ENCODE measurements at places on chromosomes 3 and 15.

DNA sequence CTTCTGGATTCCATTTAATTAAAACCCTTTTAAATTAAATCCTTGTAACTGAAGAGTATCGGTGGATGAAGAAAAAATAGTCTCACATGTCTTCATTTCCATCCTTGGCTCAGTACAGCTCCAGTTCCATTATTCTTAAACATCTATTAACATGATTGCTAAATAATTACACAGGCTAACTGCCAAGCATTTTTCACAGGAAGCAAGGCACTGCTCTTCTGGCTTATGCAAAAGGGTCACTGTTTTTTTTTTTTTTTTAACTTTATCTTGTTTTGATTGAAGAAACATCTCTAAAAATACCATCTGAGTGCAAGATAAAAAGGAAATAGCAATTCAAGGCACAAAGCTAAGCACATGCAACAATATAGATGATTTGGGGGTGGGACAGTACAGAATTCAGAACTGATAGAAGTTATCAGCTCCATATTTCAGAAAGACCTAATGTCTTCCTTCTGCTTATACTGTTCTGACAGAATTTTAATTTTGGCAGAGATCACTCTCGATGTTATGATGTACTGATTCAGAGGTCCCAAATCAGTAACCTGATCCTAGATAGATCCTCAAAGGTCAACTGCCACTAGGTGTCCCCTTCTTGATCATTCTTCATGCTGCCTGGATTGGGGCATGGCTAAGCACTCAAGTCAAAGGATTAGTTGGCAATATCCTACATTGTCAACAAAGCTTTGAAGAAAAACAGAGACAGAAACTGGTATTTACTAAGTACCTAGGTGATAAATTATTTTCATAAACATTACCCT, 57.8 kb upstream of the ACTC1 start:
- DNase-seq = no peak

DNA sequence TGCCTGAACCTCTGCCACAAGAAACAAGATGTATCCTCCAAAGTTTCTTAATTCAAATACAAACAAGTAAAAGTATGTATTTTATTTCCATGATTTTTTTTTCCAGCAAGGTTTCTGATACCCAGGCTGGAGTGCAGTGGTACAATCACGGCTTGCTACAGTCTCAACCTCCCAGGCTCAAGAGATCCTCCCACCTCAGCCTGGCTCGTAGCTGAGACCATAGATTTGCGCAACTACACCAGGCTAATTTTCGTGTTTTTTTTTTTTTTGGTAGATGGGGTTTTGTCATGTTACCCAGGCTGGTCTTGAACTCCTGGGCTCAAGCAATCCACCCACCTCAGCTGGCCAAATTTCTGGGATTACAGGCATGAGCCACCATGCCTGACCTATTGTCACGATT, 12.2 kb upstream of the VEPH1 start:
- DNase-seq = no peak

DNA sequence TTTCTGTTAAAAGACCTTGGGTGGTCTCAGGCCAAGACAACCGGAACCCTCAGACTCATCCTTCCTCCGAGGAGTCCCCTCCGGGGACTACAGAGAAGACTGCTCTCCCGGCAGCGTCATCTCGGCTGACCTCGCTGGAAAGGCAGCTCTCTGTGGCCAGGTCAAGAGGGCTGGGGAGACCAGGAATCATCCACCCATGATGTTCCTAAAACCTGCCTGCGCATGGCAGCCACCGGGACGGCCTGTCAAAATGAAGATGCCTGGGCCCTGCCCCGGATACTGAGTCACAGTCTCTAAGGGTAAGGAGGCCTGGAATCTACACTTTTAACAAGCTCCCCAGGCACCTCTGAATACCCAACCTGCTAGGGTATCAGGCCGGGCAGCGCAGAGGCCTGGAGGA, 78.6 kb downstream of the RPN1 start:
- no peak for DNase-seq

DNA sequence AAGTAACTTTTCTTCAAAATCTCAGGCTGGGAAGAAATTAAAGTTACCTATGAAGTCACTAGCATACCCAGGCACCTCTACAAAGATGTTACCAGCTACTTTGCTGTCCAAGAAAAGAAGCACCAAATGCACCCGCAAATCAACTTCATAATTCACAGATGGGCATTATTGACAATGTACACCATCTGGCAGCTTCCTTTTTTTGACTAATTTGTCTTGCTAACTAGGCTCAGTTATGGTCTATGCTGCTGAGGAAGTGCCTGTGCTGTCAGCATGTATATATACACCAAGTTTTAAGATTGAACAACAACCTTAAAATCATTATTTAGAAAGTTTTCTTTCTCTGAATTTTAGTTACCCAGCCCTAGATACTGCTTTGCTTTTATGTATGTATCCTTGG, 93.8 kb downstream of the NSUN3 start:
- no peak for DNase-seq

GRCh38 chr3:194285024-194285849, 65.9 kb downstream of the CPN2 start:
- DNase-seq = no peak

GRCh38 chr3:150960708-150961684, 11.5 kb downstream of the CLRN1 start:
- no peak for DNase-seq

- no peak for DNase-seq
Observed at GRCh38 chr3:73236867-73237266, 175.4 kb downstream of the EBLN2 start.

GRCh38 chr15:49155834-49156627, 632 bp upstream of the COPS2 start:
- DNase-seq = no peak

- DNase-seq = no peak
Observed at GRCh38 chr3:125054449-125055329, 1.1 kb downstream of the HEG1 start.

- no peak for DNase-seq
Observed at GRCh38 chr15:85639752-85640381, 154.9 kb downstream of the KLHL25 start.

- DNase-seq = no peak
Observed at GRCh38 chr3:45612918-45613602, 18.5 kb downstream of the LIMD1 start.

- DNase-seq = no peak
Observed at GRCh38 chr15:72285402-72285801, 13.0 kb upstream of the PARP6 start.

DNA sequence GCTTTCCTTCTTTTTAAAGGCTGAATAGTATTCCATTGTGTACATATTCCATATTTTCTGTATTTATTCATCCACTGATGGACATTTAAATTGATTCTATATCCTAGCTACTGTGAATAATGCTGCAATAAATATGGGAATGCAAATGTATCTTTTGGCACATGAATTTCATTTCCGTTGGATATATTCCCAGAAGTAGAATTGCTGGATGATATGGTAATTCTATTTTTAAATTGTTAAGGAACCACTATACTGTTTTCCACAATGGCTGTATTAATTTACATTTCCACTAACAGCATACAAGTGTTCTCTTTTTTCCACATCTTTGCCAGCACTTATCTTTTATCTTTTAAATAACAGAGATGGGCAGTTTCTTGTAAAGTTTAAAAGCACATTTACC, 302.7 kb downstream of the CTNNB1 start:
- DNase-seq = no peak

DNA sequence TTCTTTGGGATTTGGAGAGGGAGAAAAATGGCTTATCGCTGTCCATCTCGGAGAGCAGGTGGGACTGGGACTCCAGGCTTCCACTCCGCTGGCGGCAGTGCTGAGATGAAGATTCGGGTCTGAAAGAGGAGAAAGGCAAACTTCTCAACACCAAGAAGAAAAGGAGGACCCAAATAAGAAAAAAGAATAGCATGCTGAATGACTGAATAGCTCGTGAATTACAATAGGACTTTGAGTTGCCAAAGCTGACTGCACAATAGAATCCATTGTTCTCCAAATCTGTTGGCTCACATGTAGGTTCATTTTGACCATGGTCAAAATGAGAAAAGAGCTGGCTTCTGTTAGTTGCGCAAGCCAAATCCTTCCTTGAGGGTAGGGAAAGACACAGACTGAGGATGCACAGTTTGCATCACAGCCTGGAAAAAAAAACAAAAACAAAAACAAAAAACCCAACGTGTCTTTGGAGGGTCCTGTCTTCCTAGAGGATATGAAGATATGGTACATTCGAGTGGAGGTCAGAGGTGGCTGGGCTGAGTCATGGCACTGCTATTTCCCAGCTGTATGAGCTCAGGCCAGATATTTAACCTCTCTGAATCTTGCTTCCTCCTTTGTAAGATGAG, 59.3 kb upstream of the LMOD3 start:
- no peak for DNase-seq

DNA sequence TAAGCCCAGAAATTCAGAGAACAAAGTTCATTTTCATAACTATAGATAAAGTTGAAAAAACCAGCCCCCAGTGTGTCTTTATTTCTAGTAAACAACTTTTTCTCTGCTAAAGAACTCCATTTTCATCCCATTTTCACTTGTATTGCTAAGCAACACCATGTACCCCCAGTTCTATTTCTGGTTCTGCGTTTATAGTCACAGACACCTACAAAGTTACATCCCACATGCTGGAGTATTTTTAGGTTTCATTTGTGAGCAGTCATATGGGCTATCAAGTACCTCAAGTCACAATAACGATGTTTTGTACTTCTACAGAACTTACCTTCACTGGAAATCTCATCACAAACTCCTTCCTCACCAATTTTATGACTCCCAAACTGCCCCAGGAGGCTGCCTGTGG, 236.5 kb downstream of the RSL24D1 start:
- no peak for DNase-seq

DNA sequence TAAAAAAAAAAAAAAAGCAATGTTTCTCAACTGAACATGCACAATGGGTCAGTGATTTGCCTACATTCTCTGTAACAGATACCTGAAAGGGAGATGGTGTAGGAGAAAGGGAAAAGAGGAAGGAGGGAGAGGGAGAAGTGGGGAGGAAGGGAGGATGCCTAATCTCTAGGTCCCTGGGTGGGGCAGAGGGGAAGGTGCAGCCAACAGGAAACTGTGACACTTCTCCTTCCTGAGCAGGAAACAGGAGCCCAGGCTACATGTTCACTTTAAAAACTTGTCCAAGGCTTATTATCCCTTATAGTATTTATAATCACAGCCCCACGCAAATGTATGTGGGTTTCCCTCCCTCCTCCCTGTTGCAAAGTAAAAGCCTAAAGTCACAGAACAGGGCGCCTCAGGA, 137.9 kb downstream of the MINAR1 start:
- no peak for DNase-seq

- no peak for DNase-seq
Observed at GRCh38 chr3:31977736-31978135, 3.3 kb downstream of the OSBPL10 start.

DNA sequence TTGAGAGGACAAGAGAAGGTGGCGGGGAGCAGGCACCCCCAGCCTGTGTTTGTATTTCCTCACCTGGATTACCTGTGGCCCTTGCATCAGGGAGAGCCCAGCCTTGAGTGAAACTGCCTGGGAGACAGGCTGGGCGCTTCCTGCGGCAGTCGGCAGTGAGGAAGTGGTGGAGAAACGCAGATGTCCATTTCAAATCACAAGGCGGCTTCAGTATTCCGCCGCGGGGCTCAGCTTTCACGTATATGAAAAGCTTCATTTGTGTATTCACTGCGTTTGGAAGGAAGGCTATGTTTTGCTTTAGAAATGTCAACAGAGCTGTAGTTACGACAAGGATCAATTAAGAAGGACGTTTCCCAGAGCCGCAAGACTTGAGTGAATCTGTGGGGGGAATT, 167.4 kb upstream of the CTDSPL start:
- DNase-seq = no peak

GRCh38 chr3:42019144-42019952, 57.4 kb upstream of the ULK4 start:
- no peak for DNase-seq
